ENCODE measurements at places on chromosomes 13 and 19.

GRCh38 chr19:35937345-35938281 lies 1.4 kb downstream of the LRFN3 start:
- DNase-seq = no peak

DNA sequence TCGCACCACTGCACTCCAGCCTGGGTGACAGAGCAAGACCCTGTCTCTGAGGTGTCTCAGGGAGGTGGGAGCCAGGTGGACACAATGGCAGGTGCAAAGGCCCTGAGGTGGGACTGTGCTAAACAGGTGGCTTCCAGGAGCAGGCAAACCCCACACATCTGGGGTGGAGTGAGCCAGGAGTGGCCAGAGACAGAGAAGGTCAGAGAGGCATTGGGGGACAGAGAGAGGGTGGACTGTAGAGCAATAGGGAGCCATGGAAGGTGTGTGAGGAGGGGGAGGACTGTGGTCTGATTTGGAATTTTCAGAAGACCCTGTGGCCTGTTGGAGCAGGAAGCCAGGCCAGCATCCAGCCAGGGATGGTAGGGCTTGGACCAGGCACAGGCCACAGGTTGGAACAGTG lies 4.7 kb downstream of the MEF2B start:
- no peak for DNase-seq

- DNase-seq = no peak
Observed at GRCh38 chr19:18493440-18494266, 28.2 kb downstream of the ELL start.

DNA sequence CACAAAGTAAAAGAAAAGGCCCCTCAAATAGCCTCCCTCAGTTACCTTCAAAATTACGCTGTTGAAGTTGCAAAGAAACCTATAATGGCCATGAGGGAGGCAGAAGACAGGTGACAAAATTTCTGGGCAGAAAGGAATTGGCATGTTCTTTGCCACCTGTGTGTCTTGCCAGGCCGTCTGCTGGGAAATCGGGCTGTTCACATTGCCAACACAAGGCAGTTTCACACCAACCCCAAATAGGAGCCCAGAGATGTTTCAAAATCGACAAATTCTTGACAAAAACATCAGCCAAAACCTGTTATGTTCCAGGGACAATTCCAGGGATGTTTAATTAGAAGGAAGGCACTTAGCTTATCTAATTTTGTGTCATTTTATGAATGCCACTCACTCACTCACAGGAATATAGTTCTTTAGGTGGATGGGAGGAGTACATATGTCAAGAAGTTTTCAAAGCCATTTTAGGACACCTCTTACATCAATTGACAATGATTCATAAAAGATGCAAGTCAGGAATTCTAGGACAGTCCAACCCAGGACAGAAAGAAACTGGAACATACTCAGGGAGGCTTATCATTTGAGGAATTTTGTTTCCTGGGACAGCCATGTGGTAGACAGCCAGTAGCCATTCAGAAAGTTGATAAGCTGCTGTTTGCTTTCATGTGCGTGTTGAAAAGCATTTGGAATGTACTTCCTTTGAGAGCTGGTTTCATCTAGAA lies 164.5 kb downstream of the RGCC start:
- DNase-seq = no peak

DNA sequence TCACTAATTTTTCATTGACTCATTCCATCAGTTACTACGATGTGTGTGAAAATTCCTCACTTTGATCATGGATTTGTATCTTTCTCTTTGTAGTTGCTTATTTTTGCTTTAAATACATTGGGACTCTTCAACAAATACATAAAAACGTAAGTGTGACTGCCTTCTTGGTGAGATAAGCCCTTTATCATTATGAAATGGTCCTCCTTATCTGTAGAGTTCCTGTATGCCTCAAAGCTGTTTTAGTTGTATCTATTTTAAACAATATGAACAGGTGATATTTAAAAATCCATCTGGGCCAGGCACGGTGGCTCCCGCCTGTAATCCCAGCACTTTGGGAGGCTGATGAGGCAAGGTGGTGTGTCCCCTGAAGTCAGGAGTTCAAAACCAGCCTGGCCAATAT lies 11.3 kb downstream of the DCUN1D2 start:
- no peak for DNase-seq

Data from DMS79 (cell line).